ENCODE measurements at places on chromosomes 1 and 21.

- no peak for DNase-seq
Measured at GRCh38 chr1:29436181-29436785, 200.0 kb downstream of the PTPRU start.

- no peak for DNase-seq
Measured at GRCh38 chr1:147215540-147215916, 9.6 kb downstream of the FMO5 start.

GRCh38 chr1:117883616-117884015 lies 45.8 kb downstream of the GDAP2 start:
- DNase-seq, result no peak

DNA sequence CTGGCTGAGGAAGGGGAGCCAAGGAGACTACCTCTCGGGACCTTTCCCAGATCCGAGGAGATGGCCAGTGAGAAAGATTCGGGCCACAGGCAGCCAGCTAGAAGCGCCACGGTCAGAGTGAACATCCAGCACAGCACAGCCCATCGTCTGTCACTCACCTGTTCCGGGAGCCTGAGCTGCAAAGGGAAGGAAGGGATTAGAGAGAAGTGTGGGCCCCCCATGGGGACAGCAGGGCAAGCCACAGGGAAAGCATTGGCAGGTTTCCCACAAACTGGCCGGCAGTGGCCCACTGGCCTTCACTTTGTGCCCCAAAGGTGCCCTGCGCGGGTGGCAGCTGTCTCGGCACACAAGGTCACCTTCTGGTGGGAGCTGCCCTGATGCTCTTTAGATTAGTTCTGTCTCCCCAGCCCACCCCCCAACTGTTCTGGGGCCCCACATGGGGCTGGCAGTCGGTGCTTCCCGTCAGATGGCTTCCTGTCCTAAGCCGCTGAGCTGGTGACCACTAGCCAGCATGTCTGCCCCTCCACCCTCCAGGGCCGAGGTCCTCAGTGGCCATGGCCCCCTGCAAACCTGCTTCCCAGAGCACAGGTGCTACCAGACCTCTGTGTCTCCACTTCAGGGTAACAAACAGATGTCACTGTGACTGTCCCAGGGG lies 56.7 kb downstream of the LACTBL1 start:
- DNase-seq, result no peak

- no peak for DNase-seq
Measured at GRCh38 chr1:208929575-208929974, 653.9 kb upstream of the CAMK1G start.

DNA sequence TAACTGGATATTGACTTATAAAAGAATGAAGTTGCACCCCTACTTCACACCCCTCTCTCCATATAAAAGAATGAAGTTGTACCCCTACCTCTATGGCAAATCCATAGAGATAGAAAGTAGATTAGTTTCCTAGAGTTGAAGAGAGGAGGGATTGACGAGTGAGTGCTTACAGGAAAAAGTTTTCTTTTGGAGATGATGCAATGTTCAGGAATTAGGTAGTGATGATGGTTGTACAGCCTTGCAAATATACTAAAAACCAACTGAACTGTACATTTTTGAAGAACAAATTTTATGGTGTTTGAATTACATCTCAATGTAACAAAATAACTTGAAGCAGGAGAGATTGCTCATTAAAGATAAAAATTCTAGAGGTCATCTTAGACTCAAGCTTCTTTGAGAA lies 272.9 kb downstream of the GPR52 start:
- no peak for DNase-seq

DNA sequence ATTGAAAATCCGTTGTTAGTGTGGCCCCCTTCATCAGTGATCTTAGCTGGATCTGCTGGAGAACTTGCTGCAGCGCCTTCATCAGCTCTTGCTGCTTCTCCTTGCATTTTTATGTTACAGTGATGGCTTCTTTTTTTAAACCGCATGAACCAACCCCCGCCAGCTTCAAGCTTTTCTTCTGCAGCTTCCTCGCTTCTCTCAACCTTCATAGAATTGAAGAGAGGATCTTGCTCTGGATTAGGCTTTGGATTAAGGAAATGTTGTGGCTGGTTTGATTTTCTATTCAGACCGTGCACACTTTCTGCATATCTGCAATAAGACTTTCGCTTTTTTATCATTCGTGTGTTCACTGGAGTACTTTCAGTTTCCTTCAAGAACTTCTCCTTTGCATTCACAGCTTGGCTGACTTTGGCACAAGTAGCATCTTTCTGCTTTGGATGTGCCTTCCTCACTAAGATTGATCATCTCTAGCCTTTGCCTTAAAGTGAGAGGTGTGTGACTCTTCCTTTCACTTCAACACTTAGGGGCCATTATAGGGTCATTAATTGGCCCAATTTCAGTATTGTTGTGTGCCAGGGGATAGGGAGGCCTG lies 13.1 kb downstream of the RNF187 start:
- no peak for DNase-seq

DNA sequence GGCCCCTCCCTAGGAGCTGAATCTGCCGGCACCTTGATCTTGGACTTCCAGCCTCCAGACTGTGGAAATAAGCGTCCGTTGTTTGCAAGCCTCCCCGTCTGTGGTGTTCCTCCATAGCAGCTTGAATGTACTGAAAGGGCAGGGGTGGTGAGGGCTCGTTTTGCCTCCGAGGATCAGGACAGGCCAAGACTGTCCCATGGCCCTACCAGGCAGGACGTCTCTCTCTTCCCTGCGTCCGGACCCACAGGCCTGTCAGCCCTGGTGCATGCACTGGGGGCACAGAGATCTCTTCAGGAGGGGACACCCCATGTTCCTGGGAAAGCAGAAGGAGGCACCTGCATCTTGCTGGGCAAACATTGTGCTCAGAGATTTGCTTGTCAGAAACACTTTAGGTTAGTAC lies 156.3 kb upstream of the C1orf174 start:
- DNase-seq, result no peak

DNA sequence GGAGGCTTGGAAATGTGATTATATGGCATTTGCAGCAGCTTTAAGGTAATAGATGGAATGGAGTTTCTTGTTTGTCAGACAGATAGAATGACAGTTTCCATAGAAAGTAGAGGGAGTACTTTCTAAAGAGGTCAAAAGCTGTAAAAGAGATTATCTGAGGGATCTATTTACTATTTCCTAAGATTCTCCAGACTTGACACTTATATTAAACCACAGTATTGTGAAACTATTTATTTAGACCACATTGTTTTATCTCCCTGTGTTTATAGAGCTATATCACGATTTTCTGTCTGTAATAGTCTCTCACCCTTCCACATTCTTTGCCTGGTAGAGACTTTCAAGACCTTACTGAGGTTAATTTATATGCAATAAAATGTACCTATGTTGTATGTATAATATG lies 66.7 kb downstream of the MAN1A2 start:
- DNase-seq, result no peak

GRCh38 chr1:154972517-154973343 lies 1.8 kb upstream of the CKS1B start:
- no peak for DNase-seq

- no peak for DNase-seq
Measured at GRCh38 chr1:215710036-215710898, 143.2 kb downstream of the KCTD3 start.

DNA sequence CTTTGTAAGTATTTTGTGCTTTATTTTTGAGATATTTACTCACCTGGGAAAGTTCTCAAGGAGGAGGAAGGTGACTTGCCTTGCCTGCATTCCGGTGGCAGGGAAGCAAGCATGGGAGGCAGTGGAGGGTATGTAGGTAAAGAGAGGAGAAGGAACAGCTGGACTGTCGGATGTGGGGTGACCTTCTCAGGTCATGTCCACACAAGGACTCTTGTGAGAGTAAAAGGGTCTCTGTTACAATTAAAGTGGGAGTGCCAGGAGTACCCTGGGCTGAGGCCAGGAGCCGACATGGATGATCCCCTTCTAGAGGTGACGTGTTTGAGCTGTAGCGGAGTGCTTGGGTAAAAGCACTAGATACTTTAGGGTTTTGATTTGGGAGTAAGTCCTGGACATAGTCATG lies 25.0 kb downstream of the UBE4B start:
- DNase-seq, result no peak

DNA sequence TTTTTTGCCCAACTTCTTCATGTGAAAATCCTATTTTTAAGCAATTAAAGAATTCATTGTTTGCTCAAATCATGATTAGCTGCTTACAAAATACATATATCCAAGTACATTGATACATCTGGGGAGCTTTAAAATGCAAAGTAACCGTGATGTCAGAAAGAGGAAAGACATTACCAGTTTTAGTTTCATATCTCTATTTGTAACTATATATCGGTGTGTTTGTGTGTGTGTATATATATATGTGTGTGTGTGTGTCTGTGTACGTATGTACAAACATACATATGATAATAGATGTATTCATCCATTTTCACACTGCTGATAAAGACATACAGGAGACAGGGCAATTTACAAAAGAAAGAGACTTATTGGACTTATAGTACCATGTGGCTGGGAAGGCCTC lies 310.1 kb downstream of the DPYD start:
- no peak for DNase-seq

DNA sequence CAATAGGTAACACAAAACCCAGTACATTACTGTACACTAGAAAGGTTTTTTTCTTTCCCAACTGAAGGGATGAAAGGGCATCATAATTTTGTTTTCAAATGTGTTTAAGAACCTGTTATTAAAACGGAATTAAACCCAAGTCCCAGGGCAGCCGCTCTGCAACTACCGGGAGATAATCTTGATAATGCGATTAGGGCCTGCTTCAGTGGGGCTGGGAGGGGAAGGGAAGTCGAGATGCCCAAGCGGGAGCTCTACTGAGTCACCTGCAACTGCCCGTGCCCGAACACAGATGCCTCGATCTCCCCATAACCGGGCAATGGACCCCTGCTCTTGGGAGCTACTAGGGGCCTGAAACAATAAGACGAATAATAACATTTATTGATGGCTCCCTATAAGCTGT lies 61.4 kb downstream of the KAZN start:
- DNase-seq, result no peak

DNA sequence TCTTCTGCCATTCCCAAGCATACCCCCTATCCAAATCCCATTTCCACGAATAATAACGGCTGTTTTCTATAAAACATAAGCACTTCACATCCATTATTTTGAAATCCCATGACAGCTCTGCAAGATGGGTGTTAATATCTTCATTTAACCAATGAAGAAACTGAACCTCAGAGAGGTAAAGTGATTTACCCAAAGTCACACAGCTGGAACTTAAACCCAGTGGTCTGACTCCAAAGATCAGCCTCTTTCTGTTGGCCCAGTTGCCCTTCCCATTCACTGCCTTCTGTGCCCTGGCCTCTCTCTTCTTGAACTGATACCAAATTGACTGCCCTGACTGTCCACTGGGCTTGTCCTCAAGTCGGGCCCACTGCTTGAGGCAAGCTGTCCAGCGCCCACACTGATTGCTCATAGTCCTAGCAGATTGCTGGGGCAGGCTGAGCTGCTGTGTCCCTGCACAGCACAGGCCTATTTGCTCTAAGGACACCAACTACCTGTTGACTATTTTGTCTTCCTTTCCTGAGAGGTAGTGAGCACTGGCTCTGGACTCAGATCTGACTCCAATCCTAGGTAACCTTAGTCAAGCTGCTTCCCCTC lies 19.3 kb downstream of the TAL1 start:
- DNase-seq, result no peak

GRCh38 chr1:231776757-231777062 lies 150.1 kb downstream of the DISC1 start:
- no peak for DNase-seq

DNA sequence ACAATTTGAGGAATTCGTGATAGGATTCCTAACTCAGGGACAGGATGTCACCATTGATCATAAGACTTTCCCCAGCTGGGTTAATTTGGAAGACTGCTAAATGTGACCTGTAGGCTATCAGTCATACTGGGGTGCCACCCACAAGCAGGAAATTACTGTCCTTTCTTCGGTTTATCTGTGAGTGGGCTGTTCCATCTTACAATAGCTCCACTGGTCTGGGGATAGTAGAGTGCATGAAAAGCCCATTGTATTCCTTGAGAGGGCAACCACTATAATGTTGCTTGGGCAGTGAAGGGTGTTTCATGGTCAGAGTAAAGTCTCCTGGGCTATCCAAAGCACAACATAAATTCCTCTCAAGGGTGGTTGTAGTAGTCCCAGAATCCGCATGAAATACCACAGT lies 1523.0 kb upstream of the B3GALT2 start:
- no peak for DNase-seq

GRCh38 chr1:15683345-15684039 lies 628 bp upstream of the PLEKHM2 start:
- DNase-seq, result no peak

GRCh38 chr1:4562321-4562720 lies 92.1 kb upstream of the AJAP1 start:
- no peak for DNase-seq

- DNase-seq, result no peak
Measured at GRCh38 chr1:41093826-41094225, 72.3 kb upstream of the SLFNL1 start.

Data from stimulated activated CD4-positive, alpha-beta T cell treated with anti-CD3 and anti-CD28 coated beads, Interleukin-4, amount 100 ng/mL, for 48 hours (primary cell).